CD4-positive, alpha-beta T cell treated with Interleukin-17A for 4 hours (primary cell): ENCODE measurements at places on chromosomes 1 and 21.

DNA sequence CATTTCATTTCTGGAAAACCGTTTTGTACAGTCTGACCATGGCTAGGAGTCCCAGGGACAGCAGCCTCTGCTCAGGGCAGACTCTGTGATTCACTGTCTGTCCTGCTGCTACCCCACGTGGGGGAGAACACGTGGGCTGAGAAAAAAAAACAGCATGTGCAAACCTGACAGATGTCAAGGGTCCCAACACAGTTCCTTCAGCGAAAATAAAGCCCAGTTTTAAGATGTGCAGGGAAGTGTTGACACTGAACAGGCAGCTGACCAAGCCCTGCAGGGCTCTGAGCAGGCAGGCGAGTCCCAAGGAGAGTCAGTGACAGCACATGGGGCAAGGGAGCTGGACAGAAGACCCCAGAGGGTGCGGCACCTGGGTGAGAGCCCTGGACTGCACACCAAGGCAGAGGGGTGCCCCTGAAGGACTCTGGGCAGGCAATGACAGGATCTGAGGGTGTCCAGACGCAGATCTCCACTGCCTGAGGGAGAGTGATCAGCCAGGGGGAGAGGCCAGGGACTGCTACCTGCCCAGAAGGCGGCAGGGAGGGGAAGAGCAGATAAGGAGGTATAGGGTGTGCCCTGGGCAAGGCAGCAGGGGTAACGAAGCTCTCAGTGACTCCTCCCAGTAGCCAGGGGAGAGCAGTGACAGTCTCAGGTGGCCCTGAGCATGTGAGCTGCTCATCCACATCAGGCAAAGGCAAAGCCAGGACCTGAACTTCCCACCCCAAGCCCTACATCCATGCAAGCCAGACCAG, 5.1 kb upstream of the SPATC1L start:
- no peak for DNase-seq

- DNase-seq: no peak
These were observed 58.7 kb downstream of the PRDM16 start for GRCh38 chr1:3127738-3128137.

DNA sequence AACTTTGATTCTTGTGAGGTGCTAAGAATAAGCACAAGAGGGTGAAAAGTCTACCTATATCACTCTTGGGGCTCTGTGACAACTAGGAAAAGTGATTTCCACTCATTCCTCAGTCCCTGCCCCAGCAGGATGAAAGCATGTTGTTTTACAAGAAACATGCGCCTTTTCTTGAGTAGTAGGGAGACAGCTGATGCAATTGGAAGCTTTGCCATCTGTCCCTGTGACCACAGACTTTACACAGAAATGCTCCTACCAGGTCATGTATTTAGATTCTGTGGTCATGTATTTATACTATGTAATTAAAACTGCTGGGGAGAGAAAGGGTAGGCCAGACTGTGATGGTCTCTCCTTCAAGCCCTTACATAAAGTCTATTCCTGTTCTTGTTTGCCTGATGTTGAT, 445.5 kb downstream of the PTPRC start:
- DNase-seq: no peak

GRCh38 chr1:207659545-207660153, 14.7 kb downstream of the CR1L start:
- DNase-seq: no peak

DNA sequence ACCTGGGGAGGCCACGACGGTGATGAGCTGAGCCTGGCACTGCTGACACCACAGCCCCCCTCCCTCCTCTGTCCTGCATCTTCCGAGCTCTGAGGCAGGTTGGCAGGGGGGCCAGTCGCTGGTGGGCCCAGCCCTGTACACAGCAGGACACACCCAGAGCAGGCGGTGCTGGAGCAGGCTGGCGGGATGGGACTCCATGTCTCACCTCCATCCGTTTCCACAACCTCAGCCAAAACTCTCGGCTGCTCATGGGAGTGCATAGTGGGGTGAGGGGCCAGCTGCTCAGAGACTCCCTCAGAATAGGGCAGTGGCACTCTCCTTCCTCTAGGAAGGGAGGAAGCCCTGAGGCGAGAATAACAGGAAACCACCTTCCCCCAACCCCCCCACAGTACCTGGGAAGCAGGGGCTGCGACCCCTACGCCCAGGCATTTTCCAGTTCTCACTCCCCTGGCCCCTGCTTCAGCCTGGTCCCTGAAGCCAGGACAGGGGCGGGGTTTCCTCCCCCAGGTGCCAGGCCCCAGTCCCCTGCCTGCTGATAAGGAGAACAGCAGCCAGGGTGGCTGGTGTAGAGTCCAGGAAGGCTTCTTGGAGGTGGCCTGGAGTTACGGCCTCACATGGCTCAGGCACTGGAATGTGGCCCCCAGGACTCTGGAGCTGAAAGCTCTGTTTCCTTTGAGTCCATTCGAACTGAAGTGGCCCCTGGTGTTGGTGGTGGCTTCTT, 3.2 kb upstream of the IBA57 start:
- DNase-seq: peak; percentile 30

DNA sequence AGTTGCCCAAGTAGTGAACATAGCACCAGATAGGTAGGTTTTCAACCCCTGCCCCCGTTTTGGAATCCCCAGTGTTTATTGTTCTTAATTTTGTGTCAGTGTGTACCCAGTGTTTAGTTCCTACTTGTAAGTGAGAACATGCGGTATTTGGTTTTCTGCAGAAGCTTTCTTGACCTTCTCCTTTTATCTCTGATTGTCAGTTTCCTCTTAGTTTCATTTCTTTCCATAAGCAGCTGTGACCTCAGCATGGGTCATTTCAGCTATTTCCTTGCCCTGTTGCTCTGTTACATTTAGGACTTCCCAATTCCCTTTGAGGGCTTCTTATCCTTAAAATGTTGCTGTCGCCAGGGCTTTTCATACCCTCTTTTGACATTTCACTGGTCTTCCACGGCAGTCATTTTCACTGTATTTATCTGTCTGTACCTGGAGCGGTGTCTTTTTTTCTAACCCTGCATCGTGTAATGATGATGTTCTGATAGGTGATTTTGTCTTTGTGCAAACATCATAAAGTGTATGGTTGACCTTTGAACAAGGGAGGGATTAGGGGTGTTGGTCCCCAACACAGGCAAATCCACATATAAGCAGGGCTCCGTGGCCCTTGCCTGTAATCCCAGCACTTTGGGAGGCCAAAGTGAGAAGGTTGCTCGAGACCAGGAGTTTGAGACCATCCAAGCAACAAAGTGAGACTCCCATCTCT, 15.0 kb downstream of the ITSN1 start:
- DNase-seq: no peak

- peak; percentile 23 for DNase-seq
These were observed at the start of gene CFAP45 for GRCh38 chr1:159900086-159900680. CFAP45 (minus strand) TSS chr1:159900165; CDS start chr1:159900098, 67 bp downstream.

- no peak for DNase-seq
These were observed 147.2 kb upstream of the ADAMTS5 start for GRCh38 chr21:27114111-27114510.

DNA sequence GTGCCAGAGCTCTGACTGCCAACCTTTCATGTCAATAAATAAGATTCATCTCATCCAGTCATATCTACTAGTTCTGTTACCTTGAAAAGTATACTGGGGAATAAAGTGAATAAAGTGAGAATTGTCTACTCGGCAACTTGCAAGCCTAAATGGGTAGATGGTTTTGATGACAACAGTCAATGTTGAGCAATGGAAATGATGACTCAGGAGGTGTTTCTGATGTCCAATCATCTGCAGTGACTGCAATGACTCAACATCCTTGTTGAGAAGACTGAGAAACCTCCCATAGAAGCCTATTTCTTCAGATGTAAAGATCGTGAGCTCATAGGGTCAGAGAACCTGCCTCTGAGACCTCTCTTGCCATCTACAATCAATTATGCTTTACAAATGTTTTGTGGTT, 276.4 kb downstream of the SPATA17 start:
- no peak for DNase-seq

- DNase-seq: no peak
These were observed 312.9 kb downstream of the NFIA start for GRCh38 chr1:61395146-61395800.

DNA sequence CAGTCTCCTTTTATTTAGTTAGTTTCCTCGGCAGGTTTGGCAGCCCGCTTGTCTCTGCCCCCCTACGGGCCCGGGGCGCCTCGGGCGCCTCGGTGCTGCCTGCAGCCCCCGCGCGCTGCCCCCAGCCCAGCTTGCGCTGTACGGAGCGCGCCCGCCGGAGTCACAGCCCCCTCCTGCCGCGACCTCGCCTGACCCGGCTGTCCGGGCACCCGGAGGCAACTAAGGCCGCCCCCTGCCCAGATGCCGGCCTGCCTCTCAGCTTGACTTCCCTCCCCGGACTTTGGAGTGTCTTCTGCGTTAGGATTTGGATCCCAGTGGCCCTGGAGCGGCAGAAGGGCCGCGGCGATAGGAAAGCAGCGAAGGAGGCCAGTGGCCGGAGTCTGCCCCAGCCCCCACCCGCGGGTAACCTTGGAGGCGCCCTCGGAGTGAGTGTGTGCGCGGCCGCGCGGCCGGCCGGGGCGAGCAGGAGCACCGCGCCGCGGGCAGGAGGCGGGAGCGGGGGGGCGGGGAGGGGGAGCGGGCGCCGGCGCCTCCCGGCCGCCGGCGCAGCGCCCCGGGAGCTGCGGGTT, 7.6 kb downstream of the CDKN2C start:
- DNase-seq: peak; percentile 39

- DNase-seq: no peak
These were observed 586.4 kb upstream of the ZRANB2 start for GRCh38 chr1:71667216-71667615.

DNA sequence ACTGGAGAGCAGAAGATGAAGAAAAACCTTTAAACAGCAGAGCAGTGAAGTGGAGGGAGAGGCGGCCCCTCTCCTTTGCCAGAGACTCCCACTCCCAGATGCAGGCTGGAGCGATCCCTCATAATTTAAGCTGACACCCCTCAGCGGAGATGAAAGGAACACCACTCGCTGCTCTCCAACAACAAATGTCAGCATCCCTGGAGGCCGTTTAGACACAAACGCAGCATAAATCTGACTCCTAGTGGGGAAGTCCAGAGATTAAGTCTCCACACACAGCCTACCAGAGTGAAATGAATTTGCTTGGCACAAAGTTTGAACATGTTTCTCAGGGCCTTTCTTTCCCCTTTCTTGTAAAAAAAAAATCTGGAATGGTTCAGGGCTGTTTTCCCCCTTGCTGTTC, 137.8 kb downstream of the LMX1A start:
- DNase-seq: no peak

DNA sequence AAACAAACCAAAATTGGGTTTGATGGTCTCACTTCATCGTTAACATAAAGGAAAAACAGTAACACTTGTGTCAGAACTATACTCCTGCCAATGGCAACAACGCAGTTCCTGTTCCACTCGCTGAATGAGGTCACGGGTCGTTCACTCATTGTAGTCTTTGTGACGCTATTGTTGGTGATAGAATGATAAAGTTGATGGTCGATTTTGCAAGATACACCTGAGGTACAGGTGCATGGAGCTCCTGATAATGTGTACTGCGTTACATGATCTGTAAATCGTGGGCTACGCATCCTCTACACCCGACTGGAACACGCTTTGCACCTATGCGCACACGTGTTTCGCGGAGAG, 391 bp upstream of the CENPS start:
- peak; percentile 35 for DNase-seq

DNA sequence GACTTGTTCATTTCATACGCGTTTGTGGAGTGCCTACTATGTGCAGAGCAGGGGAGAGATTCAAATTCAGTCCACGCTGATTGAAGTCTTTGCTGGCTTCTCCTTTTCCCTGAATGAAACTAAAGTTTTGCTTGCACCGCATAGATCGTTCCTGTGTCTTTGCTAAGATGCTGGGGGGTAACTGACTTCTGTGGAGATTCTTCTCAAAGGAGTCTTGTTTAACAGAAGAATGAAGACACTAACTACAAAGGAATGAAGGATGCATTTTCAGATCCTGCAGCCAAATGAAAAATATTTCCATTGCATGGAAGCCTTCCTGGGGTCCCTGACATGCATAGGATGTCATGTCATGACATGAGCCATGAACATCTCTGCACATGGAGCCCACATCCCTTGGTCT, 26.9 kb upstream of the H6PD start:
- no peak for DNase-seq

DNA sequence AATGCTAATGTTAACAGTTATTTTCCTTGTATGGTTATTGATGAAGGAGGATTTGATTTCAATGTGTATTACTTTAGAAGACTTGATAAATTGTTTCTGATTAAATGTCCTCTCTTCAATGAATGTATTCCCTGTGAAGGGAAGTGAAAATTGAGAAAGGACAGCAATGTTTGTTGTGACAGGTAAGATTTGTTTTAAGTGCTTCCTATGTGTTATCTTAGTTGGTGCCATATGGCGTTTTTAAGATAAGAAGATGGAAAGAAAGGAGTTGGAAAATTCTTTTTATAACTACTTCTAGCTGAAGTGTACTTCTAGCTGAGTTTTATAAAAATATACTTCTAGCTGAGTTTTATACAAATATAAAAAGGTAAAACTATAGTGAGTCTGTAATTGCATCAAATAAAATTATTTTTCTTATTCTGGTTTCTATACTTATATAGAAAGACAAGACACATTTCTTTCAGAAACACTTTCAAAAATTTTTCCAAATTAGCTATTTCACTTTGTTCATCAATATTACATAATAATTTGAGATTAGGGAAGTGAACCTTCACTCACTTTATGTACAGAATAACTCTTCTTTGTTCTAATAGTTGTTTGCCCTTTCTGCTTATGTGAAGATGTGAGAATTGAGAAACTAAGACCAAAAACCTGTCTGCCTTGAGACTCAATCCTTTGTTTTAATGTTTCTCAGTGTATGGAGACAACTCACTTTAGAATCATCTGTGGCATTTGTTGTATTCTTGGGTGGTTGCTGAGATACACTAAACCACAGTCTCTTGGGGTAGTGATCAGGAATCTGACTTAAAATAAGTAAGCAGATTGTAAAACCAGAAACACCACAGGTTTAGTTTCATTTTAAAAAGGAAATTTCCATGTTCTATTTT, 382.9 kb upstream of the B3GALT2 start:
- DNase-seq: no peak

DNA sequence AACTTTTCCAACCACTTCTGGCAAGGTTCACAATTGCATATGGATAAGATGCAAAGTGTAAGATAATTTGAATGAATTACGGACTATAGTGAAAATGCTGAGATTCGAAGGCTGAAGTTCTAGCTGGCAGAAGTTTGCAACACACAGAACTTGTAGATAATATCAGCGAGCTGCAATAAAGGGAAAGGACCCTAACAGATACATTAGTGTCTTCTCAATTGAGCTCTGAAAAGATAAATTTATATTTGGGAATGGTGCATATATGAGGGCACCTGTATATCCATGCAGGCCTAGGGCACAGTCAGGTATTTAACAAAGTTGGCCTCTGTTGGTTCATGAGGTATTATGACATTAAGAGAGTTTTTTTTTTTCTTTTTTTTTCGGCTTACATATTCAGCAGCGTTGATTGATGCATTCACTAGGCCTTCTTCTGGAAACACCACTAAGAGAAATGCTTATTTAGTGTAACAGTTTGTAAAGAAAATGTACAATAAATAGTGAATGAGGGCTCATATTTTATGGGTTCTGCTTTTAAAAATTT, 2.2 kb downstream of the NFIA start:
- DNase-seq: no peak
